Activated T-cell treated with anti-CD3 and anti-CD28 coated beads, Interleukin-2, amount 50 U/mL, for 72 hours (primary cell): ENCODE measurements at places on chromosomes 1 and 21. TPM values are rescaled to one million over a fixed set of nuclear protein-coding genes. Genes with fewer than 3 reads are reported as not detected.

DNA sequence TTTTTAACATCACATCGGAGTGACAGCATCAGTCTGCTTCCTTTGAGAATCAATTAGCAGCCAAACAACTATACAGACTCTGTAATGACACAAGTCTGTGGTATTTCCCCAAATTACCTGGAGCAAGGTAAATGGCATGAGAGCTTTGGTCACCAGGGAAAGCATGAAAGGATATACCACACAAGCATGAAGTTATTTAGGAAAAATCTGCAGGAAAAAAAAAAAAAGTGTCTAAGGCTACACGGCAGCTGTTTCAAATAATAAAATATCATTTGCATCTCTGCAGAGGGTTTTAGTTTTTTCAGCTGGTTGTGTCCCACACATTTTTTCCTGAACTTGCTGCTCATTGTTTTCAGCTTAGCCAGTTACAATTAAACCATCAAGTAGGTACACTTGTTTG is 234.7 kb downstream of the TTLL7 start:
- no peak for DNase-seq

- DNase-seq, result peak; percentile 60
Observed at GRCh38 chr1:151340870-151341754, 5.9 kb downstream of the RFX5 start.

The FMO5 gene
- 0.82 TPM for total RNA-seq

The DDAH1 gene
- total RNA-seq, result 0.38 TPM

GRCh38 chr1:219847215-219847855 is 81.0 kb downstream of the SLC30A10 start:
- no peak for DNase-seq

- DNase-seq, result no peak
Observed at GRCh38 chr1:121586369-121587229, 401.8 kb downstream of the SRGAP2C start.

DNA sequence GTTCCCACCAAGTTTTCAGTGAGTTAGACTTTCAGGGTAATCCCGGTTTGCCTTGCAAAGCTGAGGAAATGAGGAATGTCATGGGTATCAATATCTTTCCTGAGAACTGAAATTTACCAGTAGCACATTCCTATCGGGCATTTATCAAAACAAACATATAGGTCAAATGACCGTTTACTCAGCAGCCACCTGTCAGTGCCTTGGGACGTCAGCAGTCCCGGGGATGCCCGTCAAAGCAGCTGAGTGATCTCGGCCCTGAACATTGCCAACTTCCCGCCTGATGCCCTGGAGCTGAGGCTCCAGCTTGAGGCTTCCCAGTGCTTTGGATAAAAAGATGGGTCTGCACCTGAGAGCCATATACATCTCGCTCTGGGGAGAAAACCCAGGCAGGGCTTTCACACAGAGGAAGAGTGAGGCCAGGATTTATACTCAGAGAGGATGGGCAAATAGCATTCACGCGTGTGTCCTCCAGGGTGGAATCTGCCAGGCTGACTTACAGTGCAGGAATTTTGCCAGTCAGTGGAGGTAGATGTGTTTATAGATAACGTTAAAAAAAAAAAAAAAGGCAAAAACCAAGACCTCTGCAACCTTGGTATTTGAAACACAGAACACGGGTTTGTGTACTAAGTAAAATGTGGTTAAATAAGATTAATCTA is 435.7 kb upstream of the VAMP3 start:
- DNase-seq, result no peak

DNA sequence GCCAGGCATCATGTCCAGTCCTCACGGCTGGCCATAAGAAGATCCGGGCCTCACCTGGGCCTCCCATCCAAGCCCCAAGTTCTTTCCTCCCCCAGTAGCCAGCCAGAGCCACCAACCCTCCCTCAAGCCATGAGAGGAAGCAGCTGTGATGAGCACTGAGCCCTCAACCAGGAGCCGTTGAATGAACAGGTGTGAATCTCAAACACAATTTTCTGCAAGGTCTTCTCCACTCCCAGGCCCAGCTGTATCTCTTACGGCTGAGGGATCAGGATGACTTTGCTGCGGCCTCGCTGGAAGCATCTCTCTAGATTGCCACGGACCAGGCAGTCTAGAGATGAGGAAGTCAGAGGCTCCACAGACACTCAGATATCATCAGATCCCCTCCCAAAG is 9.8 kb upstream of the CLDN14 start:
- no peak for DNase-seq

DNA sequence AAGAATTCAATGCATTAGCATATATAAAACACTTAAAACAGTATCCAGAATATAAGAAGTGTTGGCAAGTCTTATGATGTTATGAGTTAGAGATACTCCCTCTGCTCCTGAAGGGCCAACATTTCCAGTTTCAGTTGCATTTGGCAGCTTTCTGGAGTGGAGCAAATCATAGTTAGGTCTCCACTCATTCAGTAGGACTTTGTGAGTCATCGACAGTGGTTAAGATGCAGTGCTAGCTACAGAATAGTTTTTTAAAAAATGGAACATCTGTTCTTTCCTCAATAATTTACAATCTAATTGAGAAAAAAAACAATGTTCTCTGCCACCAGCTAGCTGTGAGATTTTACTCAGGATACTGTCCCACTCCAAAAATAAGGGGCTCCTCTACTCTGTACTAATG is 389.1 kb downstream of the HLX start:
- no peak for DNase-seq

DNA sequence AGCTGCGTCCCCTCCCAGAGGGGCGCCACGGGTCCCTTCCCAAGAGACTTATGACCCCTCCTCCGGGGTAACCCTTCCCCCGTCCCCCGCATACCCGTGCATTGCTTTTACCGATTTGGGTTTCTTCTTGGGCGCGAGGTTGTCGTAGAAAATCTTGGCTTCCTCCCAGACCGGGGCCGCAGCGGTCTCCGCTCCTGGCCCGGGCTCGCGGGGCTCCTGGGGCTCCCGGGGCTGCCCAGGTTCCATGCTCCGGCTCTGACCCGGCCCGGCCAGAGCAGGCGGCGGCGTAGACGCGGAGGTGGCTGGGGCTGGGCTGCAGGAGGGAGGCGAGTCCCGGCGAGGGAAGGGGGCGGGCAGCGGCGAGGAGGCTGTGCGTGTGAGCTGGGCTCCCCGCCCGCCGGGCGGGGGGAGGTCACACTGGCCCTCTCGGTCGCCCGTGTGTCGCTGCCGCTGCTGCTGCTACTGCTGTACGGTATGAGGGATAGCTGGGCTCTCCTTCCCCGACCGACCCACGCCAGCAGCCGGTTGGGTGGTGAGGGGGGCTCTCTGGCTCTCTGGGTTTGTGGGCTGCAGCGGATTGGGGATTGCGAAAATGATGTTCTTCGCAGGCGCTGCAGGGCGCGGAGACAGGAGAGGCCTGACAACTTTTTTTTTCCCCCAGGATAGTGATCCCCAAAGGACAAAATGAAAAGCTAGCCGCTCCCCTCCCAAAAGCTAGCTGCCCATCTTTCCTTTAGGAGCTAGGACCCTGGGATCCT is at the start of gene NT5C1A:
Gene NT5C1A (minus strand): TSS at position 315 of the 758 bp plus-strand sequence. CDS start 69 bp downstream, at position 246.
- DNase-seq, result peak; percentile 55

The MNDA gene
- not detected for total RNA-seq

GRCh38 chr1:54371038-54371941 is 34.9 kb downstream of the SSBP3 start:
- DNase-seq, result no peak

DNA sequence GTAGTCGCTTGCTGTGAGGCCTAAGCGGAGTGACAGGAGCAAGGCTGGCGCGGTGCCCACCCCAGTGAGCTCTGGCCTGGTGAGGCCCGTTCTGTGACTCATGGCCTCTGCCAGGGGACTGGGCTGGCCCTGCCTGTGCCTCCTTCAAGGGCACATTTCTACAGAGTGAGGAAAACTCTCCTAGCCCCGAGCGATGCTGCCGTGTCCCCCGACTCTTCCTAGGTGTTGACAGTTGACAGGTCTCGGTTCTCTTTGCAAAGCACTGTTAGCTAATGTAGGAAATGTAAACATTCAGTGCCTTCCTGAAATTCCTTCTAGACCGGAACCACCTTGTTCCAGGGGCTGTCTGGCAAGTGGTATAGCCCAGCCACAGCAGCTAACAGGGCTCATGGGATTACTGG is 43.9 kb downstream of the ABCG1 start:
- DNase-seq, result no peak

GRCh38 chr21:33373451-33373850 is 29.8 kb upstream of the IFNGR2 start:
- no peak for DNase-seq

The KRTAP19-3 gene
- not detected for total RNA-seq

GRCh38 chr1:174965362-174966007 is 34.3 kb upstream of the CACYBP start:
- DNase-seq, result no peak

The TDRD10 gene
- total RNA-seq, result 0.86 TPM

DNA sequence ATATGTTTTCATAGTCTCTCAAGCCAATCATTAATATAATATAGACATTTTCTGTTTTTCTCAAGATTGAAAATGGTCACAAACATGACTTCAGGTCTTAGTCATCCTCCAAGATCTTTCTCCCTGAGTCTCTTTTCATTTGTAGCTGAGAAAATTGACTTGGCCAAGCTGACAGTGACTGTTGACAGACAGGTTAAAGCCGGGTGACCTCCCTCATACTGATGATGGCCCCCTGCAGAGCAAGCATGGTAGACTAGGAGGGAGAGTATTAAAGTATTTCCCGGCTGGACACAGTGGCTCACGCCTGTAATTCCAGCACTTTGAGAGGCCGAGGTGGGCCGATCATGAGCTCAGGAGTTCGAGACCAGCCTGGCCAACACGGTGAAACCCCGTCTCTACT is 6.8 kb upstream of the KIAA1614 start:
- no peak for DNase-seq

DNA sequence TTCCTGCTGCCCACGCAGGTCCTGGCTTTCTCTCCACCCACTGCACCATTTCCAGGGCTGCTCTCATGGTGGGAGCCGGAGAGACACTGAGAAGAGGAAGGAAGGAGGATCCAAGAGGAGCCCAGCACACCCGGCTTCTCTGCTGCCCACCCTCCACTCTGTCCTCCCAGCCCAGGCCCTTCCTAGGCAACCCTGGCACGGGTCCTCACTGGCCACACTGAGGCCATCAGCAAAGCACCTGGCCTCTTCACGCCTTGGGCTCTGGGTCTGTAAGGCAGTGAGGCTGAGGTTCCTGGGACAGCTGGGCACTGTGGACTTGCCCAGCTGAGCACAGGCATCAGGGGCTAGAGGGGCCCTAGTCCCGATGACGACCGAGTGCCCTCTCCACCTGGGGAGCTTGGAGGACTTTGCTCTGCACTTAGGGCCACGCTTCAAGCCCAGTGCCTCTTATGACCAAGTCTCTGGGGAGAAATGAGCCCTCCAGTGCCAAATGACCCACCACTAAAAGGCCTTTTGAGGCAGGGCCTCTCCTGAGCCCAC is 43.1 kb downstream of the PDE9A start:
- no peak for DNase-seq

The VSIG8 gene
- not detected for total RNA-seq

The PCP4 gene
- total RNA-seq, result not detected

- no peak for DNase-seq
Observed at GRCh38 chr1:15825800-15826199, 18.4 kb upstream of the UQCRHL start.

The ADPRS gene
- 23.2 TPM for total RNA-seq

The CFHR3 gene
- not detected for total RNA-seq

The BRINP3 gene
- not detected for total RNA-seq
